ENCODE measurements at places on chromosomes 3 and 15. TPM values are rescaled to one million over a fixed set of nuclear protein-coding genes. Genes with fewer than 3 reads are reported as not detected.

Gene HIGD2B
- 0.27 TPM for total RNA-seq

Gene CAMK2N2
- total RNA-seq: 0.77 TPM

Gene HDGFL3
- 9.8 TPM for total RNA-seq

Gene TRIM59
- 31.4 TPM for total RNA-seq

Gene LRRC49
- total RNA-seq: 0.46 TPM

Gene ROPN1B
- not detected for total RNA-seq

Gene AGTR1
- not detected for total RNA-seq

Gene CDHR4
- not detected for total RNA-seq

Gene CLDND1
- total RNA-seq: 299 TPM

Gene SERPINI2
- not detected for total RNA-seq

Gene SUCNR1
- not detected for total RNA-seq

Gene ALDH1L1
- total RNA-seq: not detected

Gene THAP10
- 0.18 TPM for total RNA-seq

DNA sequence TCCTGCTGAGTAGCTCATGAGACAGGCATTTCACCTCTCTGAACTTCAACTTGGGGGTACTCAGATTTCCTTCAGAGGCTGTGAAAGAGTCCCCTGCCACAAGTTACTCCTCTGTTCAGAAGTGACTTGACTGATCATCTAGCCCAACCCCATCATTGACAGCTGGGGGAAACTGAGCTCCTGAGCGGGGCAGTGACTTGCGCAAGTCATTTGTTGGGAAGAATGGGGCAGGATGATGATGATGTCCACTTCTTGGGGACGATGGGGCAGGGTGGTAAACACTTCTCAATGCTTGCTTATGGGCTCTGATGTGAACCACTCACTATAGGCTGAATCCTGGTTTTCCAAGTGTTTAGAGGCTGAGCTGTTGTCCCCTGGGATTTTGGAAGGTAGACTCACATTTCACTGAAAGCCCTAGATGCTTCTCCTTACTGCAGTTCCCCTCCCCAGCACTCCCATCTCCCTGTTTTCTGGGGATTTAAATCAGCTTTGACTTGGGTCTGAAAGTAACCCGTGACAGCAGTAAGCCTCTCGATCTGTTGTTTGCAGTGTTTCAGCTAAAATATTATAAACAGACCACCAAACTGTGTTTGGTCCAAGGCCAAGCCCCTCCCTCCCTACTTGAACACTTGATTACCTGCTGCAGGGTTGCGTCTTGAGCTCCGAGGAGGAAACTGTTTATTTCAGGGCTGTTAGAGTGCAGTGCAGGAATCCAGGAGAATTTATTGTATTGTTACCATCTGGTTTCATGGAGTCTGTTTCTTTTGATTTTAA lies 25.1 kb downstream of the SMAD3 start:
- DNase-seq: no peak

DNA sequence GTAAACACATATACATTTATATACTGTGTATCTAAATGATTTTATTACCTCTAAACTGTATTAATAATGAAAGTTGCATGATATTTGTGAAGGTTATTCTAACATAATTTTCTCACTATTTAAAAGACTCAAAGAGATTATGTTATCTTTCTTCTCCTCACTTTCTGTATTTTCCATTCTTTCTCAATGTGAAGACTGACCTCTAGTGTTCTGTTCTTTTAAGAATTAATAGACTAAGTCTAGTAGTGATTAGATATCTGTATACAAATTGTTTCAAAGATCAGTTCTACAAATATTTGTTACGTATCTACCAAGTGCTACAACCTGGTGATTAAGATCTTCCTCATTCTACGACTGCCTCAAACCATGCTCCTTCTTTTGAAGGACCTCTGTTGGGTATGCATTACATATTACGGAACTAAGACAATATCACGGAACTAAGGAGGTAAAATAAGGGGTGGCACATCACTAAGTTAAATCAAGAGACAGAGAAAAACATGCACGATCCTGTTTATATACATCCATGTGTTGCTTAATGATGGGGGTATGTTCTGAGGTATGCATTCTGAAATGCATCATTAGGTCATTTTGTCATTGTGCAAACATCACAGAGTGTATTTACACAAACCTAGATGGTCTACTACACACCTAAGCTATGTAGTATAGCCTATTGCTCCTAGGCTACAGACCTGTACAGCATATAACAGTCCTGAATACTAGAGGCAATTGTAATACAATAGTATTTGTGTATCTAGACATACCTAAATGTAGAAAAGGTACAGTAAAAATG lies 161.5 kb upstream of the KBTBD8 start:
- no peak for DNase-seq

- no peak for DNase-seq
These were observed 12.6 kb upstream of the ADPGK start for GRCh38 chr15:72796210-72796514.

DNA sequence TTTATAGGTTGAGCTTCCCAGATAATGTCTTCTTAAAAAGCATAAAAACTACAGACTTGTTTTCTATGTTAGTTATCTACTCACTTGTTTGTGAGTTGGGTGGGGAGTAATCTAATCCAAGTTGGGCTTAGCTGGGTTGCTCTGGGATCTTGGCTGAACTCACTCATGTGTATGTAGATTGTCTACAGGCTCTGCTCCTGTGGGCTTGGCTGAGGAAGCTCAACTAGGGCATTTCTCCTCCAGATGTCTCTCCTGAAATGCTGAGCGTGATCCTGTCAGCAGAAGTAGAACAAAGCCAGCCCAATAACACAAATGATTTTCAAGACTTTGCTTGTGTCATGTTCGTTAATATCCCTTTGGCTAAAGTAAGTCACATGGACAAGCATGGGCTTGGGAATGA lies 17.3 kb downstream of the KCNH8 start:
- no peak for DNase-seq

DNA sequence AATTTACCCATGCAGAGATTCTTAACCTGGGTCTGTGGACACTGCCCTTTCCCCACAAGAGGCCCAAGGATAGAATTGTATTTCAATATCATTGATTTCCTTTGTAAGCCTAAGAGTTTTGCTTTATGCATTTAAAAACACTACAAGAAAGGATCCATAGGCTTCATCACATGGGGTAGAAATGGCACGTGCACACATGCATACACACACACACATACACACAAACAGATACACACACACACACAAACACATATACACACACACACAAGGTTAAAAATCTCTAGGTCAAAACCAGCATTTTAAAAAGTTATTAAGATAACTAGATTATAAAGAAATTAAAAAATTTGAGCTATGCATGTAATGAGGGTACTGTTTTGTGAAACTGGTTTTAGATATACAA lies 35.5 kb upstream of the CD47 start:
- DNase-seq: no peak

DNA sequence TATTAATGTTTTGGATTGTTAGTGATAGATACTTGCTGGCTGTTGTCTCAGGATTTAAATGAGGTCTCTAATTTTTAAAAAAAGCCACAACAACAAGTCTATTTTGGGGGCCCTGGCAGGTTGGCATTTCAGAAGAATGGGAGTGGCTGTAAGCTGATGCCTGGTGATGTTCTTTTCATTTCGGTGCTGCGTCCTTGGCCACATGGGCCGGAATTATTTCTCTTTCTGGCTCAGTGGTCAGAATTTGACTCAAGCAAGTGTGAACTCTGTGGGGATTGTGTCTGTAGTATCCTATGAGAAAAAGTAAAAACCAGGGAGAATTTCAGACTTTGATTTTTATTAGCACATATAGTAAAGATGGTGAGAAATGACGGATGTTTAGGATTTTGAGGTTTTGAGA lies 203.0 kb downstream of the AKAP13 start:
- no peak for DNase-seq

- no peak for DNase-seq
These were observed 13.4 kb downstream of the TMEM207 start for GRCh38 chr3:190436331-190436730.

GRCh38 chr3:189076449-189076848 lies 95.3 kb upstream of the TPRG1 start:
- DNase-seq: no peak

DNA sequence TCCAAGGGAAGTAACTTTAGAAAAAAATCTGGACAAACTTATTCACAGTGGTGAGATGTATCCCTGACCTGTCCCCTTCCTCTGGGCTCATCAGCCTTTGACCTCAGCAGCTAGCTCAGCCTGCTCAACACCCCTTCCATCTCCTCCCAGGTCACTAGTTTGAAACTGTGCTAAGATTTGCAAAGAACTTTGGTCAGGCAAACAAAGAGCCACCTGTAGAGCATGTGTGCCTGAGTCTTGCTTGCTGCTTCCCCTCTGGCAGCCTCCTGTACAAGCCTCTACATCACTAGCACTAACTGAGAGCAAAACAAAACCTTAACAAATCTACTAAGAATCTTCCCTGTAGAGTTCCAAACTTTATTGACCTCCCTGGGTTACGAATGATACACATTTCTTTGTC lies 43.9 kb downstream of the NR1I2 start:
- DNase-seq: no peak

- no peak for DNase-seq
These were observed 16.4 kb upstream of the ALDH1A3 start for GRCh38 chr15:100863075-100863795.

DNA sequence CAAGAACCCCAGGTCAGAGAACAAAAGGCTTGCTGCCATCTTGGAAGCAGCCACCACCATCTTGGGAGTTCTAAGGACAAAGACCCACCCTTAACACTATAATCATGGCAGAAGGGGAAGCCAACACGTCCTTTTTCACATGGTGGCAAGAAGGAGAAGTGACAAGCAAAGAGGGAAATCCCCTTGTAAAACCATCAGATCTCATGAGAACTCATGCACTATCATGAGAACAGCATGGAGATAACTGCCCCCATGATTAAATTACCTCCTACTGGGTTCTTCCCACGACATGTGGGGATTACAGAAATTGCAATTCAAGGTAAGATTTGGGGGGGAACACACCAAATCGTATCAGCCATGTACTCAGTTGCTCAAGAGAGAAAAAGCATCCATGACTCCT lies 21.1 kb upstream of the GBE1 start:
- DNase-seq: no peak

DNA sequence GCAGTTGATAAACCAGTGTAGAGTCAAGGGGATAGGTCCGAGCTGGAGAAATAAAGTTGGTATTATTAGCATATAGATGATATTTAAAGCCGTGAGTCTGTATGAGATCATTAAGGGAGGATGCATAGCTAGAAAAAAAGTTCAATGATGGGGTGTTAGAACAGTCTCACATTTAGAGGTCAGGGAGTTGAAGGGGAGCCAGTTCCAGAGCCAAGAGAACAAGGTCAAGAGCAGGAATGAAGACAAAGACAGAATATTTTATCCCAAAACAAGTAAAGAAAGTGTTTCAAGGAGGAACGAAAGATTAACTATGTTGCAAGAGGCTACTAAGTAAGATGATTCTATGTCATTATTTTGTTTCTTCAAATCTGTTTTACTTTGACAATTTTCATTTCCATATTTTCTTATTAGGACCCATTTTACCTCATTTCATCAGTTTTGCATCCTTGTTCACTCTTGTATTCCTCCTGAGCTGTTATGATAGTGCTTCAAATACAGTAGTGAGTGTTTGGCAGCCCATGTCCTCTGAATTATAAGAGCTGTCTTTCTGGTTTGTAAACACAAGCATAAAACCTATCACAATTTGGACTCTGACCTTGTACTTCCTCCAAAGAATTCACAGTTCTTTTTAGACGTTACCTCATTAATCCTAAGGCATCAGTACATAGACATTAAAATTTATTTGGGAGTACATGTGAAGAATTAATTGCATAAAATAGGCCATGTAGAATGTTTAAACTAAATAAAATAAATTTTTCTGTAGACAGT lies 695.7 kb upstream of the NECTIN3 start:
- no peak for DNase-seq

DNA sequence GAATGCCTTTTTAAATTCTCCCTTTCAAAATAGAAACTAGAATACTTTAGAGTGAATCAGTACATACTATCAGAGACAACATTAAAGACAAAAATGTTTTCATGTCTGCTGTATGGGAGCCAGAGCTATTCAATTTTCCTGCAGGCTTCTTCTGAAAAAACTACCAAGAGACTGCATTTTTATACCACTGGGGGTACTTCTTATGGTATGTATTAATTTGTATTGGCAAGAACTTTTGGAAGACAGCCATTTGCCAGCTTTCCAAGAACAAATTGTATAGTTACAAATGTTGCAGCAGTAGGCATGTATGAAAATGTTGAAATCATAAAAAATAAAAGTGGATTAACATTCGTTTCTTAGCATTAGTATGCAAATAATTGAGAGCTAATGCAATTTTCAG lies 1010.0 kb upstream of the CADM2 start:
- no peak for DNase-seq

DNA sequence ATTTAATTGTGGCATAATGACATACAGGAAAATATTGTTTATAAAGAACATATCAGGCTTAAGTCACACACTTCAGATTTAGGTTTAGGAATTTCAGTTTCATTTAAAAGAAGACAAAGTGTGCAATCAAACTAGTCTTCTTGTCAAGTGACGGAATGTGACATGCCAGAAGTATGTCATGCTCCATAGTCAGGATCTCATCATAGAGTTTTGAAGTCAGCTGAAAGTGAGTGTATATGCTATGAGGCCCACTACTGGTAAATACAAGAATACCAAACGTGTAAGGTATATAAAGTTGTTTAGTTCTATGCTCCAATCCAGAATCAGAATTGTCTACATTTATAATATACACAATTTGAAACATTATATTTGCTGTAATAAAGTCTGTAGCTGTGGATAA lies 988.4 kb downstream of the TBL1XR1 start:
- DNase-seq: no peak

- DNase-seq: no peak
These were observed 700 bp downstream of the MKRN2 start for GRCh38 chr3:12557473-12558100.

GRCh38 chr3:40012381-40012780 lies 203.0 kb downstream of the MYRIP start:
- DNase-seq: no peak

GRCh38 chr15:69979262-69979661 lies 118.5 kb downstream of the TLE3 start:
- DNase-seq: no peak

- no peak for DNase-seq
These were observed 1.9 kb upstream of the DLG1 start for GRCh38 chr3:197300361-197300760.

DNA sequence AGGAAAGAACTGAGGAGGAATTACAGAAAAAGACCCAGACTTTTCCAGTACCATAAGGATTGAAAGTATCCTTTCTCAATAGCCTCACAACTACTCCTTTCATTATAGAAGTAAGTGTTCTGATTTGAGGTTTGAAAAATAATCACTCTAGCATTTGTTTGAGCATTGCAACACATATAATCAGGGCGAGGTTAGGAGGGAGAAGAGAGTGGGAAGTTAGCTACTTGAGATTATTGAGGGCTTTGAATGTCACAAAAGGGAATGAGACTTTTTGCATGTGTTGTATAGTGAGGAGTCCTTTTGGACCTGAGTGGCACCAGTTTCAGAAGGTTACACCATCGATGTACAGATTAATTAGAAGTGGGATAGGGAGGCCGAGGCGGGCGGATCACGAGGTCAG lies 65.2 kb upstream of the TNIK start:
- no peak for DNase-seq
